ENCODE measurements at places on chromosomes 3 and 15.

DNA sequence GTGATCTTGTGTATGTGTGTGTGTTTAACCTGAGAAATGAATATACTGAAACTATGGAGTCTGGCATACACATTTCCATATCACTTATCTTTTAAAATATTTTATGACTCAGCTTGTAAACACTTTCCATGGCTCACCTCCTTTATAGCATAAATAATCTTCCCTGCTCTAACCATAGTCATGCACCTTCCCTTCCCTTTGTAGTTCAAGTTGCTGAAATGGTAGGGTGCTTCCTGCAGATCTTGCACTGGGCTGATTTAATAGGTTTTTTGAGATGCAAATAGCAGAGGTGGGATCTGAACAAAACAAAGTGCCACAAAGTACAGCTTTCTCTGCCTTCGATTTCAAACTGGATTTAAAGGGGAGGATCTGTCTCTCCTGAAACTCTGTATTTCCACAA, 712.7 kb upstream of the LMCD1 start:
- no peak for DNase-seq

GRCh38 chr3:101329016-101329673, 8.8 kb upstream of the IMPG2 start:
- no peak for DNase-seq

DNA sequence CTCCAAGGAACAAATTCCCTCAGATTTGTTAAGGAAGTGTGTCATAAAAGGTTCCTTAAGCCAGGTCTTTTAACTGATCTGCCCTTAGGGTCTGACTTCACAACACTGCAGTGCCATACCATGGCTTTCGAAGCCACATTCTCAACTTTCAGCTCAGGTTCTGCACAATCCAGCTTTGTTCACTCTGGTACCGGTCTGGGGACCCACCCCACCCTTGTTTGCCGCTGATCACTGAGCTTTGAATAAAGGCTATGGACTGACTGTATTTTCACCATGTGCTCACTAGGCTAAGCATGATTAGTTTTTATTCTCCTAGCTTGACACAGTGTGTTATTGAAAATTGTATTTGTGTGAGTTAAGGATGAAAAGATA, 15.9 kb downstream of the SNX1 start:
- no peak for DNase-seq

DNA sequence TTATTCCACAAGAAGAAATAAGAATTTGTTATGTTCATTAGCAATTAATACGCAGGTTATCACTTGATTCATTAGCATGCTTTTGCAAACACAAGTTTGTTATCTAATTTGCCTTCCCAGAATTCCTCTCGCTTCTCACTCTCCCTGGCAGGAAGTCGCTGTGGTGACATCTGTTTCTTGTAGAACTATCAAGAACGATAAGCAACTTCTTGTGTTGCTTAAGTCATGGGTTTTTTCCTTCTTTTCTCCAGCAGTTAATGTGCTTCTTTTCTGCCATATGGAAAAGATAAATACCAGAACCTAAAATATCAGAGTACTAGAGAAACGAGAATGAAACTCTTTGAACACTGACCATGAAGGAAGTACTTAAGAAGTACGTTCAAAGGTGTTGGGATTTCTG, 99.8 kb upstream of the CHMP2B start:
- peak; percentile 37 for DNase-seq

GRCh38 chr3:139538733-139539132, 809 bp downstream of the RBP1 start:
- DNase-seq = no peak

DNA sequence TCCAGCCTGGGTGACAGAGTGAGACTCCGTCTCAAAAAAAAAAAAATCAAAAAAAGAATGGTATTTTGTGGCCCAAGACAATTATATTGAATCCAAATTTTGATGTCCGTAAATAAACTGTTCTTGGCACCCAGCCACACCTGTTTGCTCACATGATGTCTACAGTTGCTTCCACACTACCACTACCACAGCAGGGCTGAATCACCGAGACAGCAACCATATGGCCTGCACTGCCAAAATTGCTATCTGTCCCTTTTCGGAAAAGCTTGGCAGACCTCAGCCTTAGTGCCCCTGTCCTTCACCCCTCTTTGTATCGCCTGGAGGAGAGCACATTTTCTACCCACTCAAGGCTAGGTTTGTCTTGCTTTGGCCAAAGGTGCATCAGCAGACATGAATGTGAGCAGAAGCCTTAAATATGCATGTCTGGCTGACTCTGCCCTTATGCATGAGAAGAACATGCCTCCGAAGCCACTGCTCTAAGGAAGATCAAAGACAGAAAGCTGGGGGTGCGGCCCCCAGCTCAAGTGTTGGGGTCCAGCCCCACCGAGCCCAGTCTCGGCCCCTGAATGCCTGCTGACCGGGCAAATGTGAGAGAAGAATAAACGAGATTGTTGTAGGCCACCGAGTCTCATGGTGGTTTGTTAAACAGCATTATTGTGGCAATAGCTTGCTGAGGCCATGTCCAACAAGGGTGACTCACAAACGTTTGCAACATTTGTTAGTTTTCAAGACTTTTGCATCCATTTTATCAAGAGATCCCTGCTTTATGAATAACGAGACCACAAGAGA, 108.1 kb downstream of the TPRA1 start:
- DNase-seq = peak; percentile 46

DNA sequence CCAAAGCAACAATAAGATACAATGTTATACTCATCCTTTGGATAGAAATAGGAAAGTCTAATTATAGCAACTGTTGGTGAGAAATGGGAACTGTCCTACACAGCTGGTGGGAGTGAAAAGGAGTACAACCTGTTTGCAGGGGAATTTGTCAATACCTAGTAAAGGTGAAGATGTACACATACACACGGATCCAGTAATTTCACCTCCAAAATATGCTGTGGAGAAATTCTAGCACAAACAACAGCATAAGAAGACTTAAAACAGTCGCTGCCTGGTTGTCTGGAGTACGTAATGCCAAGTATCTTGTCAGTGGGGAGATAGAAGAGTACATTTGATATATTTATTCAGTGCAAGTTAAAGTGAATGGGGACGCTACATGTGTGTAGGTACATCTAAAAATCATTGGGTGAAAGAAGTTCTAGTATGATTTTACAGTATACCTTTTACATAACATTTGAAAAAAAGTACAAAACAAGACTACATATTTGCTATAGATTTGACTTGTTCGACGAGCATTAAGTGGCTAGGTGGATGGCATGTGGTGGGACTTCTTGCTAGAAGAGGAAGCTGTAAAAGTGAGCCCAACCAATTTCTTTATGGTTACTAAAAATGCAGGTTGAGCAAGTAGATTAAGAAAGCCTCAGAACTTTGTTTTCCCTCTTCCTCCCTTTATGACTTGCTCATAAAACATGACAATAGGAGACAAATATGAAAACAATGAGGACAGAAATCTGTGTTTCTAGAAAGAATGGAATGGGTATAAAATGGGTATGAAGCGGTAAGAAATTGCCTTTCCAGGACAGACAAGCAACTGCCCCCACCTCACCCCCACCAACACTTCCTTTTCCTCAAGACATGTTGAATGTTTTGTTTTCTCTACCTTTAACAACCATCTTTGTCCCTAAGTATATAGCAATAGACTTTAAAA, 50.2 kb upstream of the CCR4 start:
- peak; percentile 45 for DNase-seq

- peak; percentile 49 for DNase-seq
These were observed 57.4 kb downstream of the MGLL start for GRCh38 chr3:127764841-127765362.

GRCh38 chr3:9414826-9415225, 17.4 kb downstream of the SETD5 start:
- DNase-seq = no peak

DNA sequence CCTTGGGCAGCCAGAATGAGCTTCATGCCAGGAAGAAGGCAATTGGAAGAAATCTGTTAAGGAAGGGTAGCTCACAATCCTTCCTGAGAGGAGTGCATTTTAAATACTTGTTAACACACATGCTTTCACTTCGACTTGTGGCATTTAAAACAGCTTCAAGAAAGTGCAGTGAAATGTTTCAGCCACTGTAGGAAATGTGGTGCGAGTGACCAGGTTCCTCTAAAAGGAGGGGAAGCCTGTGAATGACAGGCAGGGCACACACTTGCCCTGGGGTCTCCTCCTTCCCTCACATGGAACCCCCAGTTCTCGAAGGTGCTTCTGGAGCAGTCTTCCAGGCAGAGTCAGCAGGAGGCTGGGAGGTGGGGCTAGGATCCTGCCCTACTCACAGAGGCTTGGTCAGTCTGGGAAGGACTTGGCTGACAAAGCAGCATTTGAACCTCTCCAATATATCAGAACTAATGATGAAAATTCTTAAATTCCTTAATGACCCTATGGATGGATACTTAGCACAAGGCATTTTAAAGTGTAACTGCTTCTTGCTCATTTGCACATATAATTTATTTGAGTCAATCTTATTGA, 358.6 kb downstream of the CHST2 start:
- DNase-seq = peak; percentile 5

GRCh38 chr3:49386056-49386756, 25.6 kb downstream of the RHOA start:
- no peak for DNase-seq

DNA sequence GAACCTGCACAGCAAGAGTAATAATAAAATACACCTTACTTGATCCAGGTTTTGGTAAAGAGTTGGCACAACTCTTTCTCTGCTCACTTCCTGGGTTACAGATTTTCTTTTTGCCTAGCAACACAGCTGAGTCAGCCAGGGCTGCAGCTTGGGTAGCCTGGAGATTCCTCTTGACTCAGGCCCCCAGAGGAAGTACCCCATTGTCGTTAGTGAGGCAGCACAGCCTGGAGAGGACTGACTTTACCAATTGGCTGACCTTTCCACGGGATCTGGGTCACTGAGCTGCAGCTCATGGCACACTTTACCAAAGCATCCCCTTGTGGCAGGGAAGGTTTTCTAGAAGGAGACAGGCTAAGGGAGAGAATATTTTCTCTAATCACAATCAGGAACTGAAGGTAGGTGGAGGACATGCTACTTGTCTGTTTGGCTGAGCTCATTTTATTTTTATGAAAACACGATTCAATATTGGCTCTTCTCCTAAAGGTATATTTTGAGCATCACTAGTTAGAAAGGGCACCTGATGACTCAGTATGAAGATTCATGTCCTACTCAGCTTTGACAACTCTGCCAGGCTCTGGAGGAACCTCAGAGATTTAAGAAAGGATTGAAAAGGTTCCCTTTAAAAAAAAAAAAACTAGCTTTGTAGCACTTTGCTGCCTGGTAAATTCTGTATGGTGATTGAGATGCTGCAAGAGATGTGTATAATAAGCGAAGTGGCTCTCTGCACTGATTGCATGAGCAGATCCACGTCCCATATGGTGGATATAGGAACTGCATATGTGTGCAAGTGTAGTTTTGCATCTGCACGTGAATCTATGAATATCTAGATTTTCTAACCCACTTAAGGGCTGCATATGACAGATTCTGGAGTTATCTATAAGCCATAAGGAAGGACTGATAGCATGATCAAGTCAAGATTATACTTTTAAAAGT, 124.8 kb downstream of the CHDH start:
- DNase-seq = no peak

DNA sequence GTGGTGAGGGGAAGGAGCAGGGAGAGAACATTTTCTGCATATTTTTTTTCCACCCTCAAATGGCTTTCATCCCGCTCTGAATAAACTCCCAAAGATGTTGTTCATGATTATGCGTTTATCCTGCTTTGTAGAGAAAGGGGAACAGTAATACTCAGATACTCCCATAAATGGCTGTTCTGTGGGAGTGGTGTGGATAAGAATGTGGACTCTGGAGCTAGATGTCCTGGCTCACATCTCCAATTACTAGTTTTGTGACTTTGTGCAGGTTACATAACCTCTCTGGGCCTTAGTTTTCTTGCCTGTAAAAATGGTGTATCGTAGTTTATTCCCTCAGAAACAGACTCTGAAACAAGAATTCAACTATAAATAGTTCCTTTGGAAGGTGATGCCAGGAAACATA, 395.4 kb upstream of the SUCLG2 start:
- DNase-seq = no peak

DNA sequence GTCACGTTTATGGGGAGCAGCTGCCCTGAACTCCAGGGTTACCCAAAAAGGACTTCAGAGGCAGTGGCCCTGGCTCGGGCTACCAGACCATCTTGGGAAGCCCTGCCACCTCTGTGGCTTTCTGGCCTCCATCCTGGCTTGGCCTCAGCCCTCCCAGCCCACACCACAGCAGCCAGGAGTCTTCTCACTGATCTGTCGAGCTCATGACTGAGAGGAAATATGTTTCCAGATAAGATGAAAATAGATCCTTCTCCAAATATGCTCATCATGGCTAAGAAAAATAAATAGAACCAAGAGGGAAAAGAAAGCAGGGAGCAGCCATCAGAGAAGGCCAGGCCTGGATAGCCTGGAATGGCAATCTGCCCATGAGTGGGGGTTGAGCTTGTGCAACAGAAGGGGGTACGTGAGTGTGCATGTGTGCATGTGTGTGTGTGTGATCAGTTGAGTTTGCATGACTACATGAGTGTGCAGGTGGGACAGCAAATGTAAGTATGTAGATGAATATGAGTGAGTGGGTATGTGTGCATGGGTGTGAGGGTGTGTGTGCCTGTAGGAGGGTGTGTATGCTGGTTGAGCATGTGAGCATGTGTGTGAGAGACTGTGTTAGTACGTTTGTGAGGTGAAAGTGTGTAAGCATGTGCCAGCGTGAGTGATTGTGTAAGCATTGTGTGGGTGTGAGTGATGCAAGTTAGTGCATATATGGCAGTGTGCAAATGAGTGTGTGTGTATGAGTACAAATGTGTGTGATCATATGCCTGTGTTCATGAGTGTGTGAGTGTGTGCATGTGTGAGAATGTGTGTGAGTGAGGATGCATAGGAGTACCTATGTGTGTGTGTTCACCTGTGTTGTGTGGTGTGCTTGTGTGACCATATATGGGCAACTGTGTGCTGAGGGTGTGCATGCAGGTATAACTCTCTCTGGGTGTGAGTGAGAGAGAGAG, 9.9 kb upstream of the RFT1 start:
- no peak for DNase-seq

DNA sequence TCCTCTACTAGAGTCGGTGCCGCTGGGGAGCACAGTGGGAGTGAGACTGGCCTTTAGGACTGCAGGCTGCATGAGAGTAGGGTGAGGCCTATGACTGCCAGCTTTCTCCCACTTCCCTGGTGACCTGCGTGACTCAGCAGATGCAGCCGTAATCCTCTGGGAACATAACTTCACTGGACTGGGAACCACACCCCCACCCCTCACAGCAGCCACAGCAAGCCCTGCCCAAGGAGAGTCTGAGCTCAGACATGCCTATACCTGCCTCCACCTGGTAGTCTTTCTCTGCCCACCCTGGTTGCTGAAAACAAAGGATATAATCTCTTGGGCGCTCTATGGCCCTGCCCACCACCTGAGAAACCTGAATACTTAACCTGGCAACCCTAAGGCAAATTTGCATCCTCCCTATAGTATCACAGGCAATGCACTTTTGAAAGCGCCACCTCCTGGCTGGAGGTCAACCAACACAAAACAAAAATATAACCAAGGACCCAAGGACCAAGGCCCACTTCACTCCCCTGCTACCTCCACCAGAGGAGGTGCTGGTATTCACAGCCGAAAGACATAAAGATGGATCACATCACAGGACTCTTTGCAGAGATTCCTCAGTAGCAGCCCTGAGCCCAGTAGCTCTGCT, 308.9 kb downstream of the CTNNB1 start:
- no peak for DNase-seq

- DNase-seq = peak; percentile 35
These were observed 321.3 kb downstream of the CACNA2D3 start for GRCh38 chr3:54443561-54444161.

- DNase-seq = no peak
These were observed 22.9 kb downstream of the DNAAF4 start for GRCh38 chr15:55484917-55485672.

GRCh38 chr3:141082064-141082463, 30.9 kb downstream of the SPSB4 start:
- DNase-seq = no peak

GRCh38 chr3:57942872-57943283, 65.3 kb upstream of the FLNB start:
- peak; percentile 47 for DNase-seq

Data from adipocyte (in vitro differentiated cells).